ENCODE measurements at places on chromosomes 5 and 9.

- DNase-seq = no peak
These were observed 4.4 kb downstream of the IL9 start for GRCh38 chr5:135891268-135891667.

GRCh38 chr5:147876141-147876540 lies 2.4 kb upstream of the SCGB3A2 start:
- no peak for DNase-seq

- no peak for DNase-seq
These were observed 537.2 kb upstream of the TLE4 start for GRCh38 chr9:79034583-79034982.

DNA sequence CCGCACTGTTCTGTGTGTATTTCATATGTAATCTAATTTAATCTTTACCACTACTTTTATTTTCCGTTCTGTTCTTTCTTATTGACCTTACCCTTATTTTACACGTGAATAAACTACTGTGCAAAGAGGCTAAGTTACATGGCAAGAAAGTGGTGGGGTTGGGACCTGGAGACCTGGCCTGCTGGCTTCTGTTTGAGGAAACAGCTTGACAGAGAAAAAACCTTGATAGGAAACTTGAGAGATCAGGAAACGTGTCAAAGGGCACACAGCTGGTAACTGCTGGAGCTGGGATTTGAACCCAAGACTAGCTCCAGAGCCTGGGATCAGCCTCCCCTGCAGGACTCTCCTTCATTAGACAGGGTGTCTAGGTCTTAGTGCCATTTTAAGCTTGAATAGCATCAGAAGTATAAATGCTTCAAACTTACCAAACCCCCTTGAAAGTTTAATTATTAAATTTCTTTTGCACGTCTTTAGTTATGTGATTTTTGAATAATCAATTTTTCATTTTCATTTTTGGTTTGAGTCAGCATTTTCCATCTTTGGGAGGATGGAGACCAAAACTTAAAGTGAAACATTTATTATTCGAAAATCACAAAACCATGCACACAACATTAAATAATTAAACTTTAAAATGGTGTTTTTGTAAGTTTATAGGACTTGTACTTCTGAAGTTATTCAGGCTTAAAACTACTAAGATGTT lies 129.5 kb downstream of the RGS3 start:
- no peak for DNase-seq

DNA sequence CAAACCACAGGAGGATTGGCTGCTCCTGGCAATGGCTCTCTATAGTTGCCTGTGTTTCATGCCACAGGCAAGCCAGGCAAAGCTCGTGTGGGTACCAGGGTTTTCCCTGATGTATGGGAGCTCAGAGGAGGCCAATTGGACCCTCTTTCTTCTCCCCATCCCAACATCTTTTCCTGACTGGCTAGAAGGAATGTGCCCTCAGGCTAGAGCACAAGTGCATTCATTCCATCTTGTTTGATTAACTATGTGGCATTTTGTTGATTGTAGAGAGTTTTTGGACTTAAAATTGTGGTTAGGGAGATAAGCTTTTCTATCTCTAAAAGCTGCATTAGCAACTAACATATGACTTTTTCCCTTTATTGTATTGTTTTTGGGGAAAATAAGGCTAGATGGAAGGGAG lies 561.3 kb downstream of the PSAT1 start:
- no peak for DNase-seq

DNA sequence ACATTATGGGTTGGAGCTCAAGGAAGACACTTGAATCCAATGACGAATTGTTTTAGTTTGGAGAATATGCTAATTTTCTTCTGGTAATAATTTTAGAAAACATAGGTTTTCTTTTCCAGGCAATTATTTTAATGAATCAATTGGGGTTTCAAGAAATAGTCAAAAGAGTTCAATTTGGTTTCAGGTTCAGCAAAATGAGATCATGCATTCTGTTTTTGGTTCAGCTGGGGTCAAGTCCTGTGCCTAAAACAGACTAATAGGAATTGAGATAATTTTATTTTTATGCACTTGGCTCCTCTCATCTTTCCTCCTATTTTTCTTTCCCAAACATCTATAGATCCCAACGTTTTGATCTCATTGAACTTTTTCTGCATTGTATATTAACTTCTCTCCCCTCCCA lies 596.8 kb downstream of the RAB3C start:
- DNase-seq = no peak

DNA sequence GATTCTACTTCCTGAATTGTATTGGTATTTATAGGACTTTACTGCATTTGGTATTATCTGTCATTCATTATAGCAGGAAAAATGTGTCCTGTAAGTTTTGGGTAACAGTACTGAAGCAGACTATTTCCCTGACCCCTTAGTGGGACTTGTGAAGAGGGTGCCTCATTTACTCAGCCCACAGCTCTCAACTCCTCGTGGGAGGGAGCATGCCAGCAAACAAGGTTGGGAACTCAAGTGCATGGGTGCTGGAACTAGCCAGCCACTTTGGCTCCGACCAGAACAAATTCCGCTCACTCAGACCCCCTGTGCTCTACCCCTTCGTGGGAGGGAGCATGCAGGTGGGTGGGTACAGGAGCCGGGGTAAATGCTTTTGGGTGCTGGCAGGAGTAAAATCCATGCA lies 1773.5 kb upstream of the WWC1 start:
- DNase-seq = no peak

DNA sequence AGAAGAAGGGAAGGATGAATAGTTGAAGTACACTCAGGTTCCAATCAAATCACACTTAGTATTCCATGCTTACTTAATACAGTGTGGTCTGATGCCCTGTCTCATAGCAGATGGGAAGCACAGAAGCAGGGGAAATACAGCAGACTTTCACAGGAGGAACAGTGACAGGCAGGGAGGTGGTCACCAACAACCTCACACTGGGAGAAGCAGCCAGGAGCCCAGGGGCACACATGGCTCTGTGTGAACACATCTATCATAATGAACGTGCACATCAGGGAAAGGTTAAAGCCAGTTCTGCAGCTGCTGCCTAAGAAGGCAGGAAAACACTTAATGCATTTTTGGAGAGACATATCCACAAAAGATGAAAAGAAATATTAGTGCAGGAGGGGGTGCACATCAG lies 312.3 kb downstream of the MED10 start:
- no peak for DNase-seq

- no peak for DNase-seq
These were observed 6.1 kb downstream of the SLC31A2 start for GRCh38 chr9:113156880-113157279.

DNA sequence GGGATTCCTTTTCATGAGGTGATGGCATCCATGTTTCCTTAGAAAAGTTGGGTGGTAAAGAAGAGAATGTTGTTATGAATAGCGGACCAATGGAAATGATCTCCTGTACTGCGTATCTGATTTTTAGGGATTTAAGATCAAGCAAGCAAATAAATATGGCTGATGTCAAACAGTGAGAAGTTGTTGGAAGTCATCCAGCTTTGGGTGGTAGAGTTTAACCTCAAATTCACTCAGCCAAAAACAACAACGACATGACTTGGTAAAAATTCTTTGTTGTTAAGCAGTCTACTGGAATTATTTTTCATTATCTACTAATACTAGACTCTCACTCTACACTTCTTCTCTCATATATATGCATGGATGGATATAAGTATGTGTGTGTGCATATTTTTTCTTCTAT lies 426.5 kb downstream of the CTNND2 start:
- no peak for DNase-seq

DNA sequence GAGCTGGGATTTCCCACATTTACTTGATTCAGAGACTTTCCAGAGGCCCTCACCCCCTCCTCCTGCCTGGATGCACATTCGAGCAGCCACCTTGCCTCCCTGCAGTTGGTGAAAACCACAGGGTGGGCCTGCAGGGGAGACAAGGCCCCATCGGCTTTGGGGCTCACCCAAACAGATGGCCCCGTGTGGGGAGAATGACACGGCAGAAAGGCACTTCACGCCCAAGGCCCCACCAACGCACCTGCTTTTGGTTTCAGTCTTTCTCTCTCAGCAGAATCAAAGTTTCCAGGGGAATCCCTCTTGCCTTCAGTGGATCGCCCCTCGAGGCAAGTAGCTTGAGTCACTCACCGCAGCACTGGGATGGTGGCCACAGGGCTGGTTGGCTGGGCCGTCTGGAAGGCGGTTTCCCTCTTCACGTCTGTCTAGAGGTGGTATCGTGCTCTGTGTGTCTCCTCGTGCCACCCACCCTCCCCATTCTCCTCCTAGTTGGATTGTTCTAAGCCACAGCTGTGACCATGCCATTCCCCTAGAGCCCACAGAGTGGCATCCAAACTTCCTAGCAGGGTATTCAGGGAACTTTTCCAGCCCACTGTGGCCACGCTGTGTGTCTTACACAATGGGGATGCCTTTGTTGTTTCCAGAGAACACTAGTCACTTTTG lies 31.8 kb downstream of the SEC61B start:
- peak; percentile 82 for DNase-seq

DNA sequence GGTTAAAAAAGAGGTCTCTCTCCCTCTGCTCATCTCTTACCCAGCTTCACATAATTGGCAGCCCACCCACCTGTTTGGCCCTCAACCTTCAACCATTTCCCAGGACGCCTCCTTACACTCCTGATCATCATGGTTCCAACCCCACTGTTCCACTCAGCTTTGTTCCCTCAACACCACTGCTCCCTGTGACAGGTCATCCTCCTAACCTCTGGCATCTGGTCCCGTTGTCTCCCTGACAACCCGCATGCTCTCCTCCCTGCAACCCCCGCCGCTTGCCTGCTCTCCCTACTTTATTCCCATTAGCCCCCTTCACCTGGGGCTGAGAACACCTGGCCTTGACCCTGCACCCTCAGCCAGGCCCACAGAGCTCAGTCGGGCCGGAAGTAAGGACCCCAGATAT lies 12.9 kb downstream of the PCDHGC5 start:
- no peak for DNase-seq

DNA sequence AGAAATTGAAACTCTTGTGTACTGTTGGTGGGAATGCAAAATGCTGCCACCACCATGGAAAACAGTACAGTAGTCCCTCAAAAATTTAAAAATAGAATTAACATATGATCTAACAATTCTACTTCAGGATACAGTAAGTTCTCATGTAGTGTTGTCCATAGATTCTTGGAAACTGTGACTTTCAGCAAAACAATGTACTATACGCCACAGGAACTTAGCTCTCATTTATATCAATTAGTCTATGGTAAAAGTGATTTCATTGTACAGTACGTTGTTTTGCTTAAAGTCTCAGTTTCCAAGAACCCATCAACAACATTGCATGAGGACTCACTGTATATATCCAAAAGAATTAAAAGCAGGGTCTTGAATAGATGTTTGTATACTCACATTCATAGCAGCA lies 233.5 kb upstream of the GAS1 start:
- no peak for DNase-seq

- peak; percentile 24 for DNase-seq
These were observed 93.0 kb downstream of the YTHDC2 start for GRCh38 chr5:113606298-113607134.

GRCh38 chr9:108049026-108049607 lies 559.5 kb upstream of the KLF4 start:
- no peak for DNase-seq

- no peak for DNase-seq
These were observed at the start of gene TXNDC8 for GRCh38 chr9:110337727-110338126. Gene TXNDC8 (minus strand): TSS chr9:110337863.

DNA sequence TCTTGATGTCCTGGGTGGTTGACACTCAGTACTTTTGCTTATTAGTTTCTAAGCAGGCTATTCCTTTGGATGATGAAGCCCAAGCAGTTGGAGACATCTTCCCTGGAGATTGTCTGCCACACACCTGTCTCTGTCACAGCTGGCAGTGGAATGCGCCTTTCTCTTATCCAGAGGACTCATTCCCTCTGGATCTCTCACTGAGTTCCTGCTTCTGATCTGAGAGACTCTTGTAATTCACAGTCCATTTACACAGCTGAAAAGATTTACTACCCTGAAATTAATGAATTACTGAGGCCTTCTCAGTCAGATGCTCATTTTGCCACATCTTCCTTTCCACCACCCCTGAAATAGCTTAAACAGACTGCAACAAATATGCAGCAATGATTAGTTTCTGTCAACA lies 15.9 kb downstream of the TAL2 start:
- no peak for DNase-seq

- peak; percentile 5 for DNase-seq
These were observed 98.4 kb downstream of the PHF2 start for GRCh38 chr9:93674580-93675335.

- DNase-seq = no peak
These were observed 25.1 kb downstream of the POLK start for GRCh38 chr5:75536694-75537360.

GRCh38 chr9:89527084-89527483 lies 29.2 kb upstream of the SEMA4D start:
- no peak for DNase-seq

DNA sequence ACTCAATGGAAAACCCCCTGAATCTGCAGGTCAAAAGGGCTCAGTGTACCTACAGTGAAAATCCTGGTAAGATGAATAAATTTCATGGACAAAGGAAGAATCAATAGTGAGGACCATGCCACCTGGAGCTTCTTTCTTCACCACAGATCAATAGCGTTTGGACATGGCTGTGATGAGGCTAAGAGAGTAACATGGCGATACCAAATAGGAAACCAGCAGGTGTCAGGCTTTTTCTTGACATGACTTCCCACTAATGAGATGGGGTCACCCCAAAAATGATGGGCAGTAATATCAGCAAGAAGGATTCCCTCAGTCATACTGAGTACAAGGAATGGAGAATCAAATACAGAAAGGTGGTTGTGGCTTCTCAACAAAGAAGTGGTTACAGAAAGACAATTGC lies 208.5 kb upstream of the PLPPR1 start:
- DNase-seq = no peak

- DNase-seq = no peak
These were observed 406.9 kb upstream of the NMUR2 start for GRCh38 chr5:152811988-152812387.

GRCh38 chr9:68577774-68578591 lies 37.3 kb upstream of the TMEM252 start:
- no peak for DNase-seq

DNA sequence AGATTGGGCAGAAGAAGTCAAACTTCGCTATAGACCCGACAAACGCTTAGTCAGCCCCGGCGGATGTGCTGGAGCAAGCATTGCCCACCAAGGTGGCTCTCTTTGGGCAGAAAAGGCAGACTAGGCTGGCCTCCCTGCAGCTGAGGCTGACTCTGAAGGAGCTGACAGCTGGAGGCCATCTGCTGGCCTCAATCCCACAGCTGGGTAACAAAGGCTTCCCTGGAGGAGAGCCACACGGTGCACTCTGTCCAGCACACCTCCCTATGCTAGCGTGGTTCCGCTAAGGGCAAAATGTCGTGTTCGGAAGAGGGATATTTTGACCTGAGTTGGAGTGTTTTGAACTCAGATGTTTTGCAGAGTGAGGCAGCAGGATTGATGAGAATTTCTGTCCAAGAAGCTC lies 103.5 kb upstream of the PTCH1 start:
- DNase-seq = no peak

All from activated naive CD4-positive, alpha-beta T cell treated with anti-CD3 and anti-CD28 coated beads, Interleukin-2, amount 50 U/mL, for 16 hours (primary cell).